Naive thymus-derived CD4-positive, alpha-beta T cell (primary cell): ENCODE measurements at places on chromosomes 1 and 21.
A peak's percentile ranks its signal among the peaks of the same experiment; 100 is the strongest.

- DNase-seq, result no peak
Observed at GRCh38 chr1:56502700-56503245, 76.6 kb downstream of the PLPP3 start.

- no peak for DNase-seq
Observed at GRCh38 chr21:41141031-41141457, 26.9 kb upstream of the BACE2 start.

DNA sequence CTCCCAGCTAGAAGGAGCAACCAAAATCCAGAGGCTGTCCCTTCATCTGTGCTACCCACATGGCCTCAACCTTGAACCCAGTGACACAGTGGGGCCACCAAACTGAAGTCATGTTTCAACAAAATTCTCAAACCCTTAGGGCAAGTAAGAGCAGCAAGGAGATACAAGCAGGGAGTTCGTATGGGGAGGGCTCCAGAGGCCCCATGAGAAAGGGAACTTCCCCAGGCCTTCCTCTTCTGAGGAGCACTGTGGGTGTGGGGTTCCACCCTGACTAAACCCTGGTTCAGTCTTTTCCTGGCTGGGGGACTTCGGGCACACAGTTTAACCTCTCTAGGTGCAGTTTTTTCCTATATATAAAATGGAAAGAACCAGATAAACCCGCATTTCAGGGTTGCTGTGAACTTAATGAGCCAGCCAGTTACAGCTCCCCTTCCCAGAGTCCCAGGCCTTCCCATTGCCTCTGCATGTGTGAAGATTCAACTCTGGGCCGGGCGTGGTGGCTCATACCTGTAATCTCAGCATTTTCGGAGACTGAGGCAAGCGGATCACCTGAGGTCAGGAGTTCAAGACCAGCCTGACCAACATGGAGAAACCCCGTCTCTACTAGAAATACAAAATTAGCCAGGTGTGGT lies 8.0 kb upstream of the THEMIS2 start:
- DNase-seq, result no peak

DNA sequence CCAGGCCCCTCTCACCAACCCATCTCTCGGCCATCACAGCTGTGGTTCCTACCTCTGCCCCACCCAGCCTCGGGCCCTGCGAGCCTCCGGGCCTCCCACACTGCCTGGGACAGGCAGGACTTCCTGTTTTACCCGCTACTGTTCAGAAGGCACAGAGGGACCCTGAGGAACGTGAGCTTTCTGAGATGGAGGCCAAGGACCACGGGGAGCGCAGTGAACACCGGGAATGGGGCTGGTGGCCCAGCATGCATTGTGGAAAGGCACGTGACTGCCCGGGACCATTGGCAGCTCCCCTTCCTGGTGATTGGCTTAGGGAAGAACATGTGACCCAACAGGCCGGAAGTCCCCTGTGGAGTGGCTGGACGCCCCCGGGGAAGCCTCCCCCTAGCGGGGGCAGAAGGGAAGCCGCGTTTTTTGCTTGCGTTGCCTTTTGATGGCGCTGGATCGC lies 7.0 kb downstream of the S100B start:
- no peak for DNase-seq

DNA sequence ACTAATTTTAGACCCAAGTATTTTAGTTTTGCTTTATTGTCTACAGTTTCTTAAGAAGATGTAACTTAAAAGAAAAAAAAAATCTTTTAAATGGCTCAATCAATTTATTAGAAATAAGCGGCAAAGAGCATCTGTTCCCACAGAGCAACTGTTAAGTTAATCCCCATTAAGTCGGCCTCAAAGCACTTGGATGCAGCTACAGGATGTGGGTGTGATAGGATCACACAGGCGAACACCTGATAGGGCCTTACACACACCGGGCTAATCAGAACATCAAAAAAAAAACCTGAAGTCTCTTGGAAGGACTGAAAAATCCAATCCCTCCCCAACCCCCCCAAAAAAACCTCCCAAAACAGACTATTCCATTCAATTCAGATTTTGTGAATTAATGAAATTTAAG lies 23.0 kb downstream of the APP start:
- DNase-seq, result peak; percentile 13

- no peak for DNase-seq
Observed at GRCh38 chr1:53733975-53734649, 4.9 kb downstream of the GLIS1 start.

DNA sequence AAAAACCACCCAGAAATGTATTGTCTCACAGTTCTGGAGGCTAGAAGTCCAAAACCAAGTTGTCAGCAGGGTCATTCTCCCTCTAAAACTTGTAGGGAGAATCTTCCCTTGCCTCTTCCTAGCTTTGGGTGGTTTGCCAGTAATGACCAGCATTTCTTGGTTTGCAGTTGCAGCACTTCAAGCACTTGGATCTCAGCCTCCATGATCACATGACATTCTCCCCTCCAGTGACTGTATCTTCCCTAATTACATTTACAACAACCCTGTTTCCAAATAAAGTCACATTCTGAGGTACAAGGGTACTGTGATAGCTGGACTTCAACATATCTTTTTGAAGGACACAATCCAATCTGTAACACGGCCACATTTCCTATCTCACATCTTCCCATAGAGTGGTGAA lies 37.2 kb downstream of the EVI5 start:
- DNase-seq, result no peak

DNA sequence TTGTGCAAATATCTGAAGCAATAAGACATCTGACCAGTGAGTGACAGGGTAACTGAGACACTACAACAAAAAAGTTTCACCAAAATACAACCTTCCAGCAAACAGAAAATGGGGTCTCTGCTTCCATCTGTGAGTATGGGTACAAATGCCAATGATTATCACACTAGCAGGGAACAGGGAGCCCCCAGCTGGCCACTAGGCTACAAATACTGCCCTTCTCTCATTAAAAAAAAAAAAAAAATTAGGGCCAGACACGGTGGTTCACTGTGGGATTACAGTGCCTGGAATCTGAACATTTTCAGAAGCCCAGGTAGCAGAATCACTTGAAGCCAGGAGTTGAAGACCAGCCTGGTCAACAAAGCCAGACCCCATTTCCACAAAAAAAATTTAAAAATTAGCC lies 48.4 kb upstream of the EDARADD start:
- no peak for DNase-seq

DNA sequence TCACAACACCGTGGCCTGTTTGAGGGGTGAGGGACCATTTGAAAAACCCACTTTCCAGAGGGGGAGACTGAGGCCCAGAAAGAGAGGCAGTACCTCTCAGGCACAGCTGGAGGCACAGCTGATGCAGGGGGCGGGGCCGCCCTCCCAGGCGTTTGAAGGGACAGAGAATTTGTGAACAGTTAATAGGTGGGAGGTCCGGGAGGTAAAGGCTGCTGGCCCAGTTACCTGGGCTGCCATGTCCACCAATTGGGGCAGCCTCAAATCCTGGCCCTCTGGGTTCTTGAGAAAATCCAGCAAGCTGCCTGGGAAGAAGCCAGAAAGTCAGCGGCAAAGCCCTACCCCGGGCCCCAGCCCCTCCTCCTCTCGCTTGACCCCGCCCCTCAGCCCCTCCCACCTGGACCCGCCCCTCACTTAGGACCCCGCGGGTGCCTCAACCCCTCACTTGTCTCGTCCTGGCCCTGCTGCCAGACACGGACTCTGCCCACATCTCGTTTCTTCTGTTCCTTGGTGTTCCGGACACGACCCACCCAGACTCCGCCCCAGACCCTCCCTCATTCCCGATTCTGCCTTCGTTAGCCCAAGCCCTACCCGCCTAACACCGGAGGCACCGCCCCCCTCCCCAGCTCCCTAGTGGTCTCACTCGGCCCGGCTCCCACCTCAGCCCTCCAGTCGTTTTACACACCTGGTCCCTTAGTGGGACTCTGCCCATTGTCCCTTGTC lies 10.8 kb upstream of the AHDC1 start:
- DNase-seq, result no peak

GRCh38 chr1:109499661-109500536 lies 6.0 kb downstream of the CYB561D1 start:
- DNase-seq, result peak; percentile 60

DNA sequence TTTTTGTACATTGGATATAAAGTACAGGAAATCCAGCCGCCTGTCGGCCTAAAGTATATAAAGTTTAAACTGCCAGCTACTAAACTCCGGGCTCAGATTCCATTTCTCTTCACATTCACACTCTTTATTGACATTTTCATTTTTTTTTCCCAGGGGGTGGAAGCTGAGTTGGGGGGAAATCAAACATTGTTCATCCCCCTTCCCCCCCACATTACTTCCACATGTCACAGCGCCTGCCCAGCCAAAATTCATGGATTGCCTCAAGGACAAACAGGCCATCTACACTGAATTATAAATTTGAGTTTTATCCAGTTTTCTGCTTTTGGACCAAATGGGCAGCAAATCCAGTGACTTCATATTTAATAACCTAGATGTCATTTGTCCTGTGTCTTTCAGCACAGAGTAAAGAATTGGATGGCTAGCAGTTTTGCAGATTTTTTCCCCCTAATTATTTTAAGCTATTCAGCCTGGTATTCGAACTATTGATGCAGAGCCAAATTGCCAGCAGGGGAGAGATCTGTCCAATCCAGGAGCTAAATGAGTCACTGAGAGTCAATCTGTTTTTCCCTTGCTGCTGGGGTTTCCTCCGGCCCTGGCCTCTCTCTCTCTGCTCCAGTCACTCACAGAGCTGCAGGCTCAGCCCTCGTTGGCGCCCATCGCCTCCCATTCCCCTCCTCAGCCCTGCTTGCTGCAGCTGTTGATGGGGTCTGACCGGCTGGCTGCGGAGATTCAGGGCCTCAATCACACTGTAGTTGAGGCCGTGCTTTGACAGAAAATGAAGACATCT lies 98.0 kb downstream of the LMO4 start:
- no peak for DNase-seq

DNA sequence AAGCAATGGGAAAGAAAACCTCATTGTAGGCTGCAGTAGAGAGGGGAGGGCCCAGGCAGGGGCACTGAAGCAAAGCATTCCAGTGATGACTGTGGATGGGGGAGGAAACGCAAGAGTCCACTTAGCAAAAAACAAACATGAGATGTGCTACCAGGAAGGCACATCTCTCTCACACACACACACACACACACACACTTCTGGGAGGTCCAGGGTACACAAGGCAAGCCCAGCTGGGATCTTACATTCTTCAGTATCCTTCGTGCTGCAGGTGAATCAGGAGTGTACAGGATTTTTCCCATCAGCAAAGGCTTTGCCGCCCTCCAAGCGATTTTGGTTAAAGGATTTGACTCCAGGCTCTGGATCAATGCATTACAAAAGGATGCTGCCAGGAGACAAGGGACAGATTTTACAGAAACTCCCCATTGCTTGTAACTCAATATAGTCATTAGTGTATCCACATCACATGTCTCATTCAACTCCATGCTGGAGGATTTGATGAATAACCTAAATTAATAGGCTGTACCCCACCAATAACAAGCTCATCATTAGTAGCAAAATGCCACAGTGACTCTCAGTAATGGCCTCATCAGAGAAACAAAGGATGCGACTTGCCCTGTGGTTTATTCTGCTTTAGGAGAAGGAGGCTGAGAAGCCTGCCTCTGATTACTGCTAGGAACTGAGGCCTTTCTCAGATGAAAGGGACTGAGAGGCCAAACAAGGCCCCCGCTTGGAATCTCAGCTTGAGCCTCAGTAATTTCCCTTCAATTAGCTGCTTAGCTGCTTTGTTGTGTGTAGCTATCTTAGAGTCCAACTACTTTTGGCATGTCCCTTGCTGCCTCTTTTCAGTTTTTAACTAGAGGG lies 41.6 kb downstream of the ABCA4 start:
- DNase-seq, result no peak

- DNase-seq, result no peak
Observed at GRCh38 chr1:40072142-40072541, 24.9 kb downstream of the PPT1 start.

DNA sequence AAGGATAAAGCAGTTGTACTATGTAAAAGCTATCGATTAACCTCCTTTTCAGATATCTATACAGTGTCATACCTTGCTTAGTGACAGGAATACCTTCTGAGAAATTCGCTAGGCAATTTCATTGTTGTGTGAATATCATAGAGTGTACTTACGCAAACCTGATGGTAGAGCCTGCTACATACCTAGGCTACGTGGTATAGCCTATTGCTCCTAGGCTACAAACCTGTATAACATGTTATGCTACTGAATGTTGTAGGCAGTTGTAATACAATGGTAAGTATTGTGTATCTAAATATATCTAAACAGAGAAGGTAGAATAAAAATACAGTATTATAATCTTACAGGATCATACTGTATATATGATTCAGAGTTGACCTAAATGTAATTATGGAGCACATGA lies 26.5 kb downstream of the FLVCR1 start:
- no peak for DNase-seq

- DNase-seq, result no peak
Observed at GRCh38 chr1:165060285-165060793, 296.2 kb downstream of the LMX1A start.

DNA sequence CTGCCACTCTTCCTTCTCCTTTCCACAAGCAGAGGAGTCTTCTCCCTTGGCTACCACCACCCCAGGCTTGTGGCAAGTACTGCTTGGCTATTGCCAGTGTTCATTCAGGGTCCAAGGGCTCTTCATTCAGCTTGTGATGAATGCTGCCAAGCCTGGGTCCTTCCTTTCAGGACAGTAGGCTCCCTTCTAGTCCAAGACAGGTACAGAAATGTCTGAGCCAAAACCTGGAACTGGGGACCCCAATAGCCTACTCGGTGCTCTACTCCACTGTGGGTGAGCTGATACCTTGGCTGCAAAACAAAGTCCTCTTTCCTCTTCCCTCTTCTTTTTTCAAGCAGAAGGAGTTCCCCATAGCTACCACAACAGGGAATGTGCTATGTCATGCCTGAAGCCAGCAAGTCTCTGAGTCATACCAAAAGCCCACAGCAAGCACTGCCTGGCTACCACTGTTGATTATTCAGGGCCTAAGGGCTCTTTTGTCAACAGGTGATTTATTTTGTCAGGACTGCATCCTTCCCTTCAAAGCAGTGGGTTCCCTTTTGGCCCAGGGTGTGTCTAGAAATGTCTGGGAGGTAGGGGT lies 268.9 kb downstream of the HHAT start:
- DNase-seq, result no peak

DNA sequence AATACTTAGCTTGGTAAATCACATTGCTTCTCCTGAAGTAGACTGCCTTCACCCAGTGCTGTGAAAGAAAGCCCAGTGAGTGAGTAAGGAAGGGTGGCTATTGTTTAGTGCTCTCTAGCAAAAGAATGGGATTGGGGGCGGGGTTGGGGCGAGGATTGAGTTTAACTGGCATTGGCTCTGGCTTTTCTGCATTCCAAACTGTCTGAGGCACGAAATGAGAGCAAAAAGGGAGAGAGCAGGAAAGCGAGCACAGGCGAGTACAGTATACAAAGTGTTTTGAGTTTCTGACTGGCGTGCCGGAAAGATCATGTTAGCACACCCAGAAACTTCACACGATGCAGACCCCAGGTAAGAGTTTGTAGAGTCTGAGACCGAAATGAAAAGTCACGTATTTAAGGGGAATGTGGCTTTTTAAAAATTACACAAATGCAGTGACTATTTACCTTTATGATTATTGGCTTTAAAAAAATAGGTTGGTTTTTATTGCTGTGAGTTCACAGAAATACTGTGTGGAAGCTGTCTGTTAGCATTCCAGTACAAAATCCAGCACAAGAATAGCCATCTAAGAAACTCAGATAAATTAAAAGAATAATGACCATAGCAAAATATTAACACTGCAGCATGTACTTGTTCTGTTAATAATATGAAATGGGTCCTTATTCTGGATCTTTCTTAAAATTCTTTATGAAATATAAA lies 155.4 kb downstream of the CLEC20A start:
- DNase-seq, result no peak

- DNase-seq, result no peak
Observed at GRCh38 chr1:86567878-86568277, 21.0 kb downstream of the CLCA4 start.
